ENCODE measurements at places on chromosomes 12 and 14. TPM values are rescaled to one million over a fixed set of nuclear protein-coding genes. Genes with fewer than 3 reads are reported as not detected.

DNA sequence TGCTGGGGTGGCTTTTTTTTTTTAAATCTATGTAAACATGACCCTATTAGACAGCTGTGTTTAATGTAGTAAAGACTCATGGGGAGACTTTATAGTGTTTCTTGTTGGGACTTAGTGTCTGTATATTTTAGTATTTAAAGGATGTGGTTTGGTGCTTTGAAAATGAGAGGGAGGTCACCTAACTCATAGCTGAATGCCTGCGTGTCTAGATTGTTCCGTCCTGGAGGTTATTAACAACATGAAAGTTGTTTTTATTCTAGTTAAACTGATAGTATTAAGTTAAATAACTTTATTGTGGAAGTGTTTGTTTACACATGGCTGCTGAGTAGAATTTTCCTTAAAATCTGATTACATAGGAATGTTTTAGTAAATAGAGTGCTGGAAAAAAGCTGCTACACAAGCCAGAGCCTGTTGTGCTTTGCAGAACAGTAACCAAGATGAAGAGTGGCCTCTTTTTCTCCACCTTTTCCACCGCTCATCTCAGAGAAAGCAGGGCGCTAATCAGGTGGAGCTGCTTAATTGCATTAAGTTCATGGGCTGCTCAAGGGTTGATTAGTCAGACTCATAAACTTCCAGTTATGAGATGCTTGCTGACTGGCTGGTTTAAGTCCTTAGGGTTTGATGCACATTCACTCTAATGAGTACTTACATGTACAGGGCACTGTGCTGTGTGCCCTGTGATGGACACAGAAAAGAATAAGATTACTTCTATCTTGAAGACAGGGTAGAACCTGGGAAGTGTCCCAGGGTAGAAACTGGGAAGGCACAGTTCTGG is 62.7 kb downstream of the FBXO34 start:
- H3K4me1 ChIP-seq: peaks cover 73% of the 10 kb centered on the region
- no peak overlapping the region for H3K4me3 ChIP-seq
- no peaks in the 10 kb centered on the region for H3K27me3 ChIP-seq
- no peak overlapping the region for H3K27ac ChIP-seq

DNA sequence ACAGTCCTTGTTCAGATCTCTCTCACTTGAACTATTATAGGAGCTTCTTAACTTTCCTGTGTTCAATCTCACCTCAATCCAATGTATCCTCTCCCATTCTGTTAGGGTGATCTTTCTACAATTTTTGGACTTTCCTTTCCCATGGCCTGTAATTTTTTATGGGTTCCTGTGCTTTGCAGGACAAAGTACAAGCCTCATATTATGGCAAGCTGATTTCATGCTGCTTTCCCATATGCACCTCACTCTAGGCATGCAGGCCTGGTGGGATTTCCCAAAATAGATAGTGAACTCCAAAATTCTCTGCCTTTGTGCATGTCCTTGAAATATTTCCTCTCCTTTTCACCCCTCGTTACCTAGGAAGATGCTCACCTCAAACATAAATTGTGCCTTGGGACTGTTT is 499.4 kb downstream of the NAV3 start:
- H3K27ac ChIP-seq: no peak overlapping the region
- no peaks in the 10 kb centered on the region for H3K4me1 ChIP-seq
- no peaks in the 10 kb centered on the region for H3K36me3 ChIP-seq
- DNase-seq: no peak

DNA sequence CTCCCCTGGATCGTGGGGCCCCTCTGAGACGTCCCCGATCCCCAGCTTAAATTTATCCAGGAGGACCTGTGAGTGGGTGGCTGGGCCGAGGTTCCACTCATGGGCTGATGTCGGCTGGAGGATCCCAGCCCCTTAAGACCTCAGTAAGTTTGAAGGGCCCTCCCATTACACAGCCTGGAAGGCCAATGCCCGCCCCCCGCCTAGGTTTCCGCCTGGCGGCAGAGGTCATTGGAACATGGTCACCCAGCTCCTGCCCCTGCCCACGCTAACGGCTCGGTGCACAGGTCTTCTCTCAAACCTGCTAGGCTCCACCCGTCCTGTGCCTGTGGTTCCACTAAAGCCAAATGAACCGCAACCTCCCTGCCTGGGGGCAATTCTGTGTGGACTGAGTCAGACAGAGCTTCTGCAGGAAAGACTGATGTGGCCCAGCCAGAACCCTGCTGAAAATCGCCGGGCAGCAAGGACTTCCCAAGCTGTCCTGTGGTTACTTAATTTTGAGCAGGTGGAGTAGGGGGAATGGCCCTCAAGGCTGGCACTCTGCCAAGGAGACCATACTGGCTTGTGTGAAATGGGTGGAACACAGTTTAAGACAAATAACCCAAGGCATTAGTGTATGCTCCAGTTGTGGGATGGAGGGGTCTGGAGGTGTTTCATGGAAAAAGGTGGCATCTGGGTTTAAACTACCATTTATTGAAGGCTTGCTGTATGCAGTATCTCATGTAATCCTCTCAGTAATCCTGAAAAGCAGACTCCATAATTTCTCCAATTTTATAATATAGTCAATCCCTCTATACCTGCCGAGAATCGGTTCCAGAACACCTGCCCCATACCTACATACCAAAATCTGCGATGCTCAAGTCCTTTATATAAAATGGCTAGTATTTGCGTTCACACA is 903 bp upstream of the NT5DC3 start:
- peaks cover 25% of the 10 kb centered on the region for H3K4me1 ChIP-seq
- no peaks in the 10 kb centered on the region for H3K36me3 ChIP-seq
- peak overlapping the region; percentile 86 for H3K4me3 ChIP-seq
- H3K27ac ChIP-seq: peak overlapping the region; percentile 92
- peak; percentile 53 for DNase-seq

- H3K27ac ChIP-seq: no peak overlapping the region
- no peak for DNase-seq
- H3K4me3 ChIP-seq: no peak overlapping the region
Measured at GRCh38 chr14:26859483-26859882, 261.6 kb upstream of the NOVA1 start.

- no peak for DNase-seq
- H3K4me3 ChIP-seq: no peak overlapping the region
- H3K4me1 ChIP-seq: peaks cover 58% of the 10 kb centered on the region
- H3K36me3 ChIP-seq: no peaks in the 10 kb centered on the region
- peak overlapping the region; percentile 56 for H3K27ac ChIP-seq
Measured at GRCh38 chr14:90523961-90524875, 127.4 kb downstream of the CALM1 start.

GRCh38 chr14:33350366-33350990 is 411.8 kb downstream of the NPAS3 start:
- no peaks in the 10 kb centered on the region for H3K27me3 ChIP-seq
- H3K36me3 ChIP-seq: no peaks in the 10 kb centered on the region
- H3K4me3 ChIP-seq: no peak overlapping the region
- DNase-seq: no peak
- H3K4me1 ChIP-seq: no peaks in the 10 kb centered on the region
- no peak overlapping the region for H3K27ac ChIP-seq

DNA sequence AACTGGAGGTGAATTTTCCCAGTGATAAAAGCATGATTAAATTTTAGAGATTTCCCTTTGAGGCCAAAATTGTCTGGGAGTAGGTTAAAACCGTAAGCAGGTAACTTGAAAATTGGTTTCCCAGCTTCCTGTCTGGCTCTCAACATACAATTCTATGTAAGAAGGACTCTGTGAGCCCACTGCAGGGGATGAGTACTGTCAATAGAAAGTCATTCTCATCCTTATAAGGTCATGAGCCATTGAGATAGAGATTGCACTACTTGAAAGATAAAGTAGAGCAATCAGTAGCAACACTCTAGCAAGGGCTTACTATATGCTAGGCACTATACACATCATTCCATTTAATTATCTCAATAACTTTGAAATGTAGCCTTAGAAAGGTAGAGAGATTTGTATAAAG is 225.6 kb upstream of the HMGA2 start:
- DNase-seq: no peak
- H3K27ac ChIP-seq: no peak overlapping the region

DNA sequence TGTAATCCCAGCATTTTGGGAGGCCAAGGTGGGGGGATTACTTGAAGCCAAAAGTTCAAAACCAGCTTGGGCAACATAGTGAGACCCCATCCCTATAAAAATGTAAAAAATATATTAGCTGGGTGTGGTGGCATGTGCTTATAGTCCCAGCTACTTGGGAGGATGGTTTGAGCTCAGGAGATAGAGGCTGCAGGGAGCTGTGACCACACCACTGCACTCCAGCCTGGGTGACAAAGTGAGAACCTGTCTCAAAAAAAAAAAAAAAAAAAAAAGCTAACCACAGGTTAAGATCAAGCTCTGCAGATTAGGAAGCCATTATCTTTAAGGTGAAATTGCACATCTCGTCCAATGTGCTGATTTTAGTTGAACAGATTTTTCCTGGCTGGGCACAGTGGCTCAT is 23.7 kb upstream of the CERS5 start:
- DNase-seq: no peak
- H3K4me1 ChIP-seq: peaks cover 25% of the 10 kb centered on the region
- H3K36me3 ChIP-seq: peaks cover 48% of the 10 kb centered on the region
- H3K27me3 ChIP-seq: no peaks in the 10 kb centered on the region
- no peak overlapping the region for H3K4me3 ChIP-seq
- H3K27ac ChIP-seq: no peak overlapping the region

- H3K4me3 ChIP-seq: no peak overlapping the region
- no peak for DNase-seq
- no peaks in the 10 kb centered on the region for H3K36me3 ChIP-seq
- no peak overlapping the region for H3K27ac ChIP-seq
Measured at GRCh38 chr12:8993827-8994226, 4.5 kb downstream of the KLRG1 start.

GRCh38 chr14:67514650-67515385 is 18.3 kb upstream of the PLEKHH1 start:
- peaks cover 19% of the 10 kb centered on the region for H3K27me3 ChIP-seq
- H3K36me3 ChIP-seq: no peaks in the 10 kb centered on the region
- H3K4me3 ChIP-seq: peak overlapping the region; percentile 86
- peak overlapping the region; percentile 50 for H3K27ac ChIP-seq
- H3K4me1 ChIP-seq: peaks cover 24% of the 10 kb centered on the region
- peak; percentile 36 for DNase-seq

- no peak for DNase-seq
- no peaks in the 10 kb centered on the region for H3K36me3 ChIP-seq
- no peaks in the 10 kb centered on the region for H3K27me3 ChIP-seq
- no peaks in the 10 kb centered on the region for H3K4me1 ChIP-seq
- no peak overlapping the region for H3K27ac ChIP-seq
- H3K4me3 ChIP-seq: no peak overlapping the region
Measured at GRCh38 chr12:29844667-29845066, 60.9 kb upstream of the TMTC1 start.

- no peaks in the 10 kb centered on the region for H3K36me3 ChIP-seq
- no peak overlapping the region for H3K27ac ChIP-seq
- no peaks in the 10 kb centered on the region for H3K27me3 ChIP-seq
- DNase-seq: no peak
Measured at GRCh38 chr12:17992002-17992656, 97.9 kb downstream of the RERGL start.

- no peak overlapping the region for H3K4me3 ChIP-seq
- no peak overlapping the region for H3K27ac ChIP-seq
- DNase-seq: no peak
- H3K4me1 ChIP-seq: peaks cover 43% of the 10 kb centered on the region
Measured at GRCh38 chr14:104784218-104784568, 11.4 kb downstream of the AKT1 start.

- H3K4me3 ChIP-seq: no peak overlapping the region
- H3K4me1 ChIP-seq: peaks cover 7% of the 10 kb centered on the region
- no peaks in the 10 kb centered on the region for H3K36me3 ChIP-seq
- no peaks in the 10 kb centered on the region for H3K27me3 ChIP-seq
- no peak overlapping the region for H3K27ac ChIP-seq
- DNase-seq: no peak
Measured at GRCh38 chr12:105769486-105769885, 369.3 kb downstream of the NUAK1 start.

DNA sequence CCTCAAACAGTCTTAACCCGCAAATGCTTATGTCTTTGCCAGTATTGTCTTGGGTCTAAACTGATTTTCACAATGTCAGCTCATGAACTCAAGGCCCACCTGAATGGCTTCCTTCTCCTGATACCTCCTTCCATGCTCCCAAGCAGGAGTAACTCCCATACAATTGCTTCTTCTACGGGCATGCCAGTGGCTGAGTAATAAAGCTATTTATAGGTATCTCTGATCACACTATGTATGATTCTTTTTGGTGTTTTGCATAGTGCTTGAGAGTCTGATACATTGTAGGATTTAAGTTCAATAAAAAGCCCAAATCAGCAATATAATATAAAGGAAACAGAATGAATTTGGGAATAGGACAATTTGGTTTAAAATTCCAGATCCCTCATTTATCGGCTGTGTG is 235.0 kb upstream of the DCN start:
- no peak overlapping the region for H3K27ac ChIP-seq
- H3K4me3 ChIP-seq: no peak overlapping the region
- DNase-seq: no peak
- no peaks in the 10 kb centered on the region for H3K4me1 ChIP-seq
- no peaks in the 10 kb centered on the region for H3K36me3 ChIP-seq

DNA sequence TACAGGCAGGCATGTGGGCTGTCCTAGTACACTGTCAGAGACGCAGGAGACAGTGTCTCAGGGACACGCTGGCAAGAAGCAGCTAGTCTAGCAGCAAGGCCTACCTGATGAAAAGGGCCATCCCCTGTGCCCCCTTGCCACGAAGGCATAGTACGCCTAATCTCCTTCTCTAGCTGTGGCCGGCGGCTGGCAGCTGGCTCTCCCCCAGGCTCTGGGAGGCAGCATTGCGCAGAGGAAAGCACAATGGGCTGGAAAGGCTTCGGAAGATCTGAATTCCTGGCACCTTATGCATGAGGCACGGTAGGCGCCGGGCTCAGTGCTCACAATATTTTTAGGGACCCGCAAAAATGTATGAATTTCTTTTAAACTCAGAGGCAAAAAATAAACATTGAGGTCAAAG is 16.0 kb upstream of the PLEKHH1 start:
- no peaks in the 10 kb centered on the region for H3K36me3 ChIP-seq
- H3K4me1 ChIP-seq: peaks cover 27% of the 10 kb centered on the region
- peak; percentile 36 for DNase-seq

DNA sequence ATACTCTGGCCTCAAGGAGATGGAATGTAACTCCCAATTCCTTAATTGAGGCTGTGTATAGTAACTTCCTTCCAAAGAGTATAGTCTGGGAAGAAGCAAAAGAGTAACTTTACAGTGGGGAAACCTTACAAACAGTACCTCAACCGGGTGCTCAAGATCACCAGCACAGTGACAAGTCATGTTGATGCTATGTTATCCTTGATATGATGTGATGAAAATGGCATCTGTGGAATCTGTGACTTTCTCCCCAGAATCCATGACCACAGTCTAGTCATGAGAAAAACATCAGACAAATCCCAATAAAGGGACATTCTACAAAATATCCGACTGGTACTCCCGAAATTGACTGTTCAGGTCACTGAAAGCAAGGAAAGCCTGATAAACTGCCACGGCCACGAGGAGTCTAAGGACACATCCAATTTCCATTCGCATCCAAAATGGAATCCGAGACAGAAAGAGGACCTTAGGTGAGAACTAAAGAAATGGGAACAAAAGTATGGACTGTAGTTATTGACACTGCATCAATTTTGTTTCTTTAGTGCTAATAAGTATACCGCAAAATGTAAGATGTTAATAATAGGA is 97.3 kb upstream of the FRMD6 start:
- H3K4me3 ChIP-seq: no peak overlapping the region
- H3K27ac ChIP-seq: no peak overlapping the region
- no peaks in the 10 kb centered on the region for H3K4me1 ChIP-seq
- no peak for DNase-seq

Gene POTEM
- total RNA-seq: not detected

Gene NTF3
- 0.99 TPM for total RNA-seq

Gene BRAP
- total RNA-seq: 14.5 TPM

Gene CPNE6
- not detected for total RNA-seq

Gene PIWIL1
- not detected for total RNA-seq

Gene SLC17A8
- total RNA-seq: not detected

Gene HOXC12
- total RNA-seq: not detected

Gene GRIN2B
- 0.03 TPM for total RNA-seq

Gene PLEKHD1
- 0.14 TPM for total RNA-seq

Gene HOXC5
- total RNA-seq: not detected

Gene MYO1H
- 0.16 TPM for total RNA-seq

Gene AQP6
- not detected for total RNA-seq
